ENCODE measurements at places on chromosomes 12 and 14. TPM values are rescaled to one million over a fixed set of nuclear protein-coding genes. Genes with fewer than 3 reads are reported as not detected.
A peak's percentile ranks its signal among the peaks of the same experiment; 100 is the strongest.

DNA sequence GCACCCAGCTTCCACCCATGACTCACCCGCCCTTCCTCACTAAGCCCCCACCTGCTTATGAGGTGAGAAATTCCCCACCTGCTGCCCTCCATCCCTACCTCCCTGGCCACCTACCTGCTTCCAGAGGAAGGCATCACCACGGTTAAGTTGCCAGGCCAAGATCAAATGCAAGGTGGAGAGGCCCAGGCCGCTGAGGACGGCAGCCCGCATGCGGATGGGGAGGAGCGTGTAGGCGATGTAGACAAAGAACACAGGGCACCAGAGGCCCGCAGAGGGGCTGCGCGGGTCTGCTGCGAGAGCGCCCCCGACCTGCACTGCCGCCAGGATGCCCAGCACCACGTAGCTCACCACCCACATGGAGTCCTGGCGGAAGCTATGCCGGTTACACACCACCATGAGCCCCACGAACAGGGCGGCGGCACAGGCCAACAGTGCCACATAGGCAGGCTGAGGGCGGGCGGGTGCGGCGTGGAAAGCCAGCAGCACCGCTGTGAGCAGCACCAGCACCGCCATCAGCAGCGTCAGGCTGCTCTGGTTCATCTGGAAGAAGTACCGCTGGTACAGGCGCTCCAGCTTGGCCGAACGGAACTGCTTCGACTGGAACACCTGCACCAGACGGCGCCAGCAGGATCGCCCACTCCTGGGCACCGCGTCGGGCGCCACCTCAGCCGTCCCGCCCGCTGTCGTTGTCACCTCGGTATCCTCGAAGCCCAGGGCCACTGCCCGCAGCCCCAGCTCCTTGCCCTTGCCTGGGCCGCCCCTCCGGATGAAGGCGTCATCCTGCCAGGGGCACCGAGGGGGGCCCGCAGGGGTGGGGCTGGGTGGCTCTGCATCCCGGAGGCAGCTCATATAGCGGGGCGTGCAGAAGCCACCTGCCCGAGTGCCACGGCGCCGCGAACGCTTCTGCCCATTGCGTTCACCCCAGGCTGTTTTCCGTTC is 6.2 kb downstream of the ADCY6 start:
- no peak for DNase-seq

DNA sequence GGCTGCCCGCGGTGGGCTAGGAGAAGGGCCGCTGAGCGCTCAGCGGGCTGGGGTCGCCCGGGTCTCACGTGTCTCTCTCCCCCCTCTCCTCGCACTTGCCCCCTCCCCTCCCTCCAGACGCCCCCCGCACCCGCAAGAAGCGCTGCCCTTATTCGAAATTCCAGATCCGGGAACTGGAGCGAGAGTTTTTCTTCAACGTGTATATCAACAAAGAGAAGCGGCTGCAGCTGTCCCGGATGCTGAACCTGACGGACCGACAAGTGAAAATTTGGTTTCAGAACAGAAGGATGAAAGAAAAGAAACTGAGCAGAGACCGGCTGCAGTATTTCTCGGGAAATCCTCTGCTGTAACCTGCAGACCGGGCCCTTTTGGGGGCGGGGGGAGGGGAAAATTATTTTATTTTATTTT is 314 bp upstream of the HOTAIR start:
- no peak for DNase-seq

DNA sequence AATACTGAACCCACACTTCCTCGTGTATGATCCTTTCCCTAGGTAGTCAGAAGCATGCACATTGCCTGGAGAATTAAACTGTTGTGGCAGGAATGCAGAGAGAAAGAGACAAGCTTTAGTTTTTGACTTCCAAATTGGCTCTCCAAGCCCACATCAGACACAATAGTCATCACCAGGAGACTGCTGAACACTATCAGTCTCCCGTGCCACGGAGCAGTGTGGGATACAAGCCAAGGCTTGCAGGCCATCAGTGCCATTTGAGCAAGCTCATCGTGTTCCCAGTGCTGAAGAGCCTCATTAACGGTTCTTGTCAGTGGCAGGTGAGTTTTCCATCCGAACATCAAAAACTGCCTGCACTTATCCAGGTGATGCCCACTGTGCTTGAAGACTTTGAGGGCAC is 410.8 kb downstream of the NAV3 start:
- DNase-seq: no peak

GRCh38 chr14:101224356-101225156 is 321.0 kb upstream of the RTL1 start:
- DNase-seq: no peak

- no peak for DNase-seq
Measured at GRCh38 chr12:5348491-5348890, 83.4 kb upstream of the NTF3 start.

DNA sequence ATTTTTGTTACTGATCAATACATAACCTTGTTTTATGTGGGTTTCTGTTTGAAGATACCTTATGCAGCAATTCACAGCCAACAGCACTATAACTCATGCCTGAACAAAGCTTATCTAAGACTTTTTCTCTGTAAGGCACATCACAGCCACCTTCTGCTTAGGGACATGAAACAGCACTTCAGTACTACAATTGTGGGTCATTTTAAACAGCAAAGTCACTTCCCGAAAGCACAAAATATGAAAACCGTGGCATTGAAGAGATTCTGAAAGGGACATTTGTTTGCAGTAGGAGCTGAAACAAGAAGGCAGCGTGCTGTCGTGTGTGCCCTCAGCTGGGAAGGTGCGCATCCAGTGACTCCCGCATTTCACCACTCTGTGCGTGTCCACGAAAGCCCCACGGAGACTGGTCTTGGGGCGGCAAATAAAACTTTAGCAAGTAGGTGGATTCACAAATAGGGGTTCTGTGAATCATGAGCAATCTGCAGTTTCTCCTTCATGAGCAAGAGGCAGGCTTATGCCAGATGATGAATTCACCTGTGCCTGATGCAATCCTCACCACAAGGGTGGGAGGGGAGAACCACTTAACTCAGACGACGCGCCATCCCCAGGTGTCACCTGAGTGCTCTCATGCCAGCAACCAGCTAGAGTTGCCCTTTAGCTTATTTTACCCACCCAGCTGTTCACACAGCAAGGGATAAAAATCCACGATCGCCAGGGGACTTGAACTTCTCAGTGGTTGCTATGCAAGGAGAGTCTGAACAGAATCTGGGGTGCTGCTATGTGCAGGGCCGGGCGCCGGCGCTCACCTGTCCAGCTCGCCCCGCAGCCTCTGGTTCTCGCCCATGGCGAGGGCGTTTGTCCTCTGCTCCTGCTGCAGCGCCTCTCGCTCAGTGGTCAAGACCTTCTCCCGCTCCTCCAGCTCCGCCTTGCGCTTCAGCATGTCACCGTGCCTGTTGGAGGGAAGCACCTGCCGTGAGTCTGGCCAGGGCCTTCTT is 54.9 kb upstream of the GPR68 start:
- no peak for DNase-seq

DNA sequence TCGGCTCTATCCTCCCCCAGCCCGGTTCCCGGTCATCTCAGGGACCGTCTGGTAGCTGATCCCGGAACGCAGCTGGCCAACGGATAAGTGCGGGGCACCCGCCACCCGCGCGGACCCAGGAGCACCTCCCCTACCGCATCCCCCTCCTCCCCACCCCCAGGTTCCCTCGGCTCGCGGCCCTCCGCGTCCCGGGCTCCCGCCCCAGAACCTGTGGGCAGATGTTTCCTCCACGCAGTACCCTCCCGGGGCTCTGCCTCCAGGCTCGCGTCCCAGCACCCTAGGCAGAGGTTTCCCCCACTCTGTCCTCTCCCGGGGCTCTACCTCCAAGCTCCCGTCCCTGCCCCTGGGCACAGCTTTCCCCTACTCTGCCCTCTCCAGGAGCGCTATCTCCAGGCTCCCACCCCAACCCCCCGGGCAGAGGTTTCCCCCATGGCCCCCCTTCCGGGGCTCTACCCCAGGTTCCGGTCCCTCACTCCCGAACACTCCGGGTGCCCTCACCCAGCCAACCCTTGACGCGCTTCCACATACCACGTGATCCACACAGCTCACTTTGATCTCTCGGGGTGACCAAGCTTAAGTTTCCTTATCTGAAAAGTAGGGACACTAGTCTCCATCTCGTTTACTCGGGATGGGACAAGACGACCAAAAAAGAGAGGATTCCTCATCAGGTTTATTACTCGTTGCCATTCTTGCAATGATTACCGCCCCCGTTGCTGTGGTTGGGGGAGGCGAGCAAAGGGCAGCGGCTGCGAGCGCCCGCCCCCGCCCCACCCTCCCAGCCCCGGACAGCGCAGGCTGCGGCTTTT is at the start of gene CCDC38:
Gene CCDC38 (minus strand): TSS at position 91 of the 806 bp plus-strand sequence. CDS start 6,105 bp downstream, outside the sequence.
- peak; percentile 91 for DNase-seq

- DNase-seq: no peak
Measured at GRCh38 chr12:55737581-55738122, 5.3 kb upstream of the GDF11 start.

DNA sequence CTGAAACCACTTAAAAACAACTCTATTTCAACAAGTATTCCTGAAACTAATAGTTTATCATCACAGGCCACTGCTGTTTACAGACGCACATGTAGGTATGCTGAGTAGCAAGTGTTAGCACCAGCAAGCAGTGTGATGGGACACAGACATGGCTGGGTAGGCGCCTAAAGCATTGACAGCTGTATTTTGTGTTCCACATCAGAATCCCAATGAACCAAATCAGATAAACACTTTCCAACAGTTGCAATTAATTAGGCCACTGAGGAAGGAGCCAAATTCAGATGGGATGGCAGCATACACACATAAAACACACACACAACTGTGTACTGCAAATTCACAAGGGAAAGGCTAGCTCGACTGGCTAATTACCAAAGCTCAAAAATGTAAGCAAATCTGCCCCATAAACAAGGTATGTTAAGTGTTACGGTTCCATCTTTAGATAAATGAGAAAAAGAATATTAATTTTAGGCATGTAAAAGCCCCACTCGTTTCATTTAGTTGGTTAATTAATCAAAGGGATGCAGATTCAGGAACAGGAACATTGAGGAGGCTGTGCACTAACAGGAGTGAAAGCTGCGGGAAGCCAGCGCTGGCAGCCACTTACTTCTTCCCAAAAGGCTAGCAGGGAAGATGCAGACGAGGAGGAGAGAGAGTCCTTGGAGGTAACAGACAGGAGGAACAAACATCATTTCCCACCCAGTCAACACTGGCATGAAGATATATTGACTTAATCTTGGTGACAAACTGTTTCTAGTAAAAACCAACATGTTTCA is 33.4 kb downstream of the AMN start:
- no peak for DNase-seq

GRCh38 chr14:63418020-63418419 is 99.3 kb upstream of the GPHB5 start:
- no peak for DNase-seq

- DNase-seq: no peak
Measured at GRCh38 chr12:93176610-93177126, 201.1 kb upstream of the NUDT4 start.

The SLC8B1 gene
- 9.2 TPM for total RNA-seq

The SDR9C7 gene
- total RNA-seq: not detected

The KIF5A gene
- not detected for total RNA-seq

The TUBA1A gene
- 21.3 TPM for total RNA-seq

The RPGRIP1 gene
- total RNA-seq: not detected

The LETMD1 gene
- 22.2 TPM for total RNA-seq

The TAS2R7 gene
- not detected for total RNA-seq

The NOXRED1 gene
- total RNA-seq: 0.26 TPM

The HOXC9 gene
- total RNA-seq: 6.4 TPM

The SLC24A4 gene
- 0.69 TPM for total RNA-seq

All from psoas muscle (tissue), 8 donors.